Activated CD4-positive, CD25-positive, alpha-beta regulatory T cell treated with anti-CD3 and anti-CD28 coated beads, Interleukin-2, amount 50 U/mL, for 24 hours (primary cell): ENCODE measurements at places on chromosomes 6 and 20.

- ATAC-seq, result peak; percentile 79
Observed at GRCh38 chr6:149484733-149485700, at the start of gene ZC3H12D. Gene ZC3H12D, minus strand, starts transcription at chr6:149485014. Its CDS starts 10,471 bp downstream, at chr6:149474543.

DNA sequence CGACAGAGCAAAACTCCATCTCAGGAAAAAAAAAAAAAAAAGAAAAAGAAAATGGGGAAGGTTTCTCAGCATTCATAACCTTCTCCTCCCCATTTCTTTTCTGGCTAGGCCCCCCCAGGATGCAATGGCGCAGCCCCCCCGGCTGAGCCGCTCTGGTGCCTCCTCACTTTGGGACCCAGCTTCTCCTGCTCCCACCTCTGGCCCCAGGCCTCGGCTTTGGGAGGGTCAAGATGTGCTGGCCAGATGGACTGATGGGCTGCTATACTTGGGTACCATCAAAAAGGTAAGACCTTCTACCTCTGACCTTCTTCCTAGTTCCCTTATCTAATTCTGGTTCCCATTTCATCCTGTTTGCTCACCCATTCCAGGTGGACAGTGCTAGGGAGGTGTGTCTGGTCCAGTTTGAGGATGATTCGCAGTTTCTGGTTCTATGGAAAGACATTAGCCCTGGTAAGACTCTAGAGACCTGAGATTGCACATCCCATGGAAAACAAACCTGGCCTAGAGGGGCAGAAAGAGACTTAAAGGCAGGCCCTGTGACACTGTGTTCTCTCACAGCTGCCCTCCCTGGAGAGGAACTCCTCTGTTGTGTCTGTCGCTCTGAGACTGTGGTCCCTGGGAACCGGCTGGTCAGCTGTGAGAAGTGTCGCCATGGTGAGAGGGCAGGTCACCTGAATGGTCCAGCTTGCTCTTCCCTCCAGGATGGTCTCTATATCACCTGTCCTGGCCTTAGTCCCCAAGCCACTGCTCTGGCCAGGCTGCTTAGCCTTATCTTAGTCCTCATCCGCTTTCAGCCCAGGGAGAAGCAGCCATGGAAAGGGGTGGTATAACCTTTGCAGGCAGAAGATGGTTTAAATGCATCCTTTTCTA lies 1.6 kb downstream of the PHF1 start:
- no peak for ATAC-seq

GRCh38 chr6:26544473-26544872 lies 6.3 kb downstream of the HMGN4 start:
- ATAC-seq, result no peak

DNA sequence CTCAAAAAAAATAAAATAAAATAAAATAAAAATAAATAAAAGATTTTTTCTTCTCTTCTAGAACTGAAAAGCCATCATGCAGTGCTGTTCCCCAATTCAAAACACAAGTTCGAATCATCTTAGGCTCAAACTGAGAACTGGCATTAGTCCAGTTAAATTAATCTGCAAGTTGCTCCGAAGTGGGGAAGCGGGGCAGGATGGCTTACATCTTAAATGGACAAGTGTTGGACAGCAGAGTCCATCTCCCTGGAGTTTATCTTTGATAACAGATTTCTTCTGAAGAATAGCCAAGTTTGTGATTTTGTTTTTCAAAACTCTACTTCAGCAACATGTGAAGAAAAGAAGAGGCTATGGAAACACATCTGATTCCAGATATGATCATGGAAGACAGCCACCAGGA lies 111.3 kb upstream of the ASF1A start:
- ATAC-seq, result no peak

DNA sequence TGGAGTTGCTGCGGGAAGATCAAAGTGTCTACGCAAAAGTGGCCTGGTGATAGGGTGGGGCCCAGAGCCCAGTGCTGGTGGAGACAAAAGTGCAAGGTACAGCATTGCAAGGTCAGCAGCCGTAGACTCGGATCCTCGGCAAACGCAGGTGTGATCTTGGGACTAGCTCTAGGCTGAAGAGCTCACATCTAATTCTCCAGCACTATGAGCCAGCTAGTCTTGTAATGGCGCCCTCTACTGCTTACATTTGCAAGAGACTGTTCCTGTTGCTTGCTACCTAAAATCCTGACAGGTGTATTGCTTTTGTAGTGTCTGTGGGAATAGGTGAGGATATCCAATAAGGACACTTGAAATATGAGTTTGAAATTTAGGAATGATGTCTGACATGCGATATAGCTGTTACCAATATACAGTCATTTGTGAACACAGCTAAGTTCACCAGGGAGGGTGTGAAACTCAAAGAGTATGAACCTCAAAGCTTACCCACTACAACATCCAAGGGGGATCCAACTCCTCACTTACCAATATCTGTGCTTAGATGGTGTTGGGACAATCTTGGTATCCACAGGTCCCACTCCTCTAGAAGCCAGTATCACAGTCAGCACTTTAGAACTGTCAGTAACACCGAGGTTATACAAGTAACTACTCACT lies 58.4 kb downstream of the PDE7B start:
- no peak for ATAC-seq

GRCh38 chr6:80541181-80541580 lies 434.7 kb downstream of the BCKDHB start:
- ATAC-seq, result no peak

- peak; percentile 40 for ATAC-seq
Observed at GRCh38 chr6:39088331-39088730, 26.7 kb downstream of the SAYSD1 start.

DNA sequence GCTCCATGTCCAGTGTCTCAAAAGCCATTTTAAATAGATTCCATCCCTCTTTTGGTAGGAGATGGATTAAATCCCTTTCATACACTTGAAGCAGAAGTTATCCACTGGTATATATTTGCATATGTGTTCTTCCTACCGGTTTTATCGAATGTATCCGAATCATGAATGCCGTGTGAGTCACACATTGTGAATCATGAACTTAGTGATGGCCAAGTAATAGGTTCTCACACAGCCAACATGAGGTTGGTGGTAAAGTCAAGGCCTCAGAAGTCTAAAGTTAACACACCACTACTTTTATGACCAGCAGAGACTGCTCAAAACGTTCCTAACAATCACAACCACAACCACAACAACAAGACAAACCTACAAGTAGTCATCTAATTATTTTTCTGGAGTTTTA lies 345.5 kb downstream of the THBS2 start:
- no peak for ATAC-seq

DNA sequence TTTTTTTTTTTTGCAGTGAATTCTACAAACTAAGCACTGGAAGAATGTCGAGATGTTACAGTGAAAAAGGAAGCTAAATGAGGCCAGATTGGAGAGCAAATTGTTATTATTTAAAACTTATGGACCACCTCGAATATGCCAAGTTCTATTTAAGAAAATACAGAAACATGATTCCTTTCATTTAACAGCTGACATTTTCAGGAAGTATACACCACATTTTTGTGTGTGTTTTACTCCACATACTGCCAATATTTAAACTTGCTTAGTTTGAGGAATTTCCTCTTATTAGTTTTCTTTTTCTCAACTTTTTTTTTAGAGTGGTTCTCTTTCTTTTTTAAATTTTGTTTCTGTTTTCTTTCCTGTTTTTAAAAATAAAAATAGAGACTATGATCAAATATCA lies 37.0 kb upstream of the GCLC start:
- no peak for ATAC-seq

DNA sequence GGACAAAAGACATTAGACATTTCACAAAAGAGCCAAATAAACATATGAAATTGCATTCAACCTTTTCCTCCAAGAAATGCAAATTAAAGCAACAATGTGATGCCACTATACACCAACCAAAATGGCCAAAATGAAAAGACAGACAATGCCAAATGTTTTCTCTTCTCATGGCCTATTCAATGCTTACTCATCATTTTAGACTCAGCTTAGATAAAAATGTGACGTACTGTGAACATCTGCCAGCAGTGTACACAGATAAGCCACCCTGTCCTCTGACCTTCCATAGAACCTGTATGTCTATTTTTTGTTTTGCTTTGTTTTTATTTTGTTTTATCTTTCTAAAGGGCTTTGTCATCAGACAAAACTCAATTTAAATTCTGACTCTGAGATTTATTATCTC lies 385.2 kb downstream of the FRK start:
- no peak for ATAC-seq

DNA sequence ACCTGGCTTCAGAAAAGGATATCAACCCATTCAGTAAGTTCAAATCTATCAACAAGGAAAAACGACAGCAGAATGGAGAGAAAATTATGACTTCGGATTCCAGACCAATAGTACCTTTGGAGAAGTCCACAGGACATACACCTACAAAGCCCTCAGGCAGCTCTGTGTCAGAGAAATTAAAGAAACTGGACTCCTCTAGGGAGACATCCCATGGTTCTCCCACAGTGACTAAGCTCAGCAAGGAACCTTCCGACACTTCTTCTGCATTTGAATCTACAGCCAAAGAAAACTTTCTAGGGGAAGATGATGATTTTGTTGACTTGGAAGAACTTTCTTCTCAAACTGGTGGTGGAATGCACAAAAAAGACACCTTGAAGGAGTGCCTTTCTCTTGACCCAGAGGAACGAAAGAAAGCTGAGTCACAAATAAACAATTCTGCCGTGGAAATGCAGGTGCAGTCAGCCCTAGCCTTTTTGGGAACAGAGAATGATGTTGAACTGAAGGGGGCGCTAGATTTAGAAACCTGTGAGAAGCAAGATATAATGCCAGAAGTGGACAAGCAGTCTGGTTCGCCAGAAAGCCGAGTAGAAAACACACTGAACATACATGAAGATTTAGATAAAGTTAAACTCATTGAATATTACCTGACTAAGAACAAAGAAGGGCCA lies 67.4 kb upstream of the HINT3 start:
- ATAC-seq, result no peak

DNA sequence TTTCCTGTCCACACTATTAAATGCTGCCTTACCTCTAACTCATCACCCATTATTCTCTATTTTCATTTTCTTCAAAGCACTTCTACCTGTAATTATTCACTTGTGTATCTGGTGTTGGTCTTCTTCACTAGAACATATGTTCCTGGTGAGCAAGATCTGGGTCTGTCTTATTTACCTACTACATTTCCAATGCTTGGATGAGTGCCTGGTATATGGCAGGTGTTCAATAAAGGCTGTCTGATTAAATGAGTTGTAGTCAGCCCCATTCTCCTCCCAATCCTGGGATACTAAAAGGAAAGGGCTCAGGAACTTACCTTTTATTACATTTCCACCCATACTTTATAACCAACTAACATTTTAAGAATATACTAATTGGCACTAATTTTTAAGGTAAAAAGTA lies 61.0 kb downstream of the CEP162 start:
- no peak for ATAC-seq

GRCh38 chr6:158032354-158032733 lies 50.7 kb downstream of the SYNJ2 start:
- ATAC-seq, result no peak

DNA sequence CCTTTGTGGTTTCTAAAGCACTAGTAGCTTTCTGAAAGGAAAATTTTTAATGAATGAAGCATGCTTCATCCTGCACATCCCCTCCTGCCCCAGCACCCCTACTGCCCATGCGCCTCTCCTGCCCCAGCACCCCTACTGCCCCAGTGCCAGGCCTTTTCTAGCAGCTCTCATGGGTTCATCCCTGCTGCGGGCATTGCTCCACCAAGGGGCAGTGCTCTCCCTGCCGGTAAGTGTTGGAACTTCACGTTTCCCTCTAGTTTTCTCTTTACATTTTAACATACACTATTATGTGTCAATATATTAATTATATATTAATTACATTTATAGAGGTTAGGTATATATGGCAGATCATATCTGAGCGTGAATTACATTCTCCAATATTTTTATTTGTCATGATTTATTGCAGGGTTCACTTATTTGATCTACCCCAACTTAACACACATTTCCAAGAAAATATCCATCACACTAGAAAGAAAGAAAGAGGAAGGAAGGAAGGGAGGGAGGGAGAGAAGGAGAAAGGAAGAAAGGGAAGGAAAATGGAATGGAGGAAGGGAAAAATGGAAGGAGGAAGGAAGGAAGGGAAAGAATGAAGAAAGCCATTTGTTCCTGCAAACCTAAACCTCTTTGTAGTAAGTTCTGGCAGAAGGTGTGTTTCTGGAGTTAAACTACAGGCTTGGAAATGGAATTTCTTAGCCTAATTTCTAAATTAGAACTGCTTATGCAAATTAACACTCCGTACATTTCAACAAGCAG lies 46.8 kb downstream of the CEP43 start:
- ATAC-seq, result no peak
